ENCODE measurements at places on chromosomes 5 and 9. TPM values are rescaled to one million over a fixed set of nuclear protein-coding genes. Genes with fewer than 3 reads are reported as not detected.
A peak's percentile ranks its signal among the peaks of the same experiment; 100 is the strongest.

The WDR31 gene
- total RNA-seq: 1.9 TPM

The TRIM14 gene
- total RNA-seq: 46.2 TPM

The ACOT12 gene
- not detected for total RNA-seq

The IFNA21 gene
- not detected for total RNA-seq

The SLCO4C1 gene
- 0.11 TPM for total RNA-seq

The CHSY3 gene
- not detected for total RNA-seq

The PDLIM4 gene
- 0.39 TPM for total RNA-seq

DNA sequence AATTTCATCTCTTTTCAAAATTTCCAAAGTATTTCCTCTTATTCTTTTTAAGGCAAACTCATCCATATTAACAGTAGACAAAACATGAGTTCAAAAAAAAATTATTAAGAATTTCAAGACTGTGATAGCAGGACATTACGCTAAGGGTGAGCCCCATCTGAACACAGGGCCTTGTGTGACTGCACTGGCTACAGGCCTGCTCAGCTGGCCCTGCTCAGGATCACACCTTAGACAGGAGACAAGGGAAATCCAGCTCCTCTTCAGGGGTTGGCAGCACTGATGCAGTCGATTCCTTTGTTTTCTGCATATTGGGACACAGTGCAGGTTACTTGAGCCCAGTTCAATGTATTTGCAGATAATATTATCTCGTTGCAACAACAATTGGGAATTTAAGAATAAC lies 444.7 kb downstream of the PLK2 start:
- no peak overlapping the region for H3K4me3 ChIP-seq
- no peaks in the 10 kb centered on the region for H3K4me1 ChIP-seq
- H3K27ac ChIP-seq: no peak overlapping the region
- no peaks in the 10 kb centered on the region for H3K36me3 ChIP-seq
- no peak for DNase-seq
- H3K27me3 ChIP-seq: no peaks in the 10 kb centered on the region

DNA sequence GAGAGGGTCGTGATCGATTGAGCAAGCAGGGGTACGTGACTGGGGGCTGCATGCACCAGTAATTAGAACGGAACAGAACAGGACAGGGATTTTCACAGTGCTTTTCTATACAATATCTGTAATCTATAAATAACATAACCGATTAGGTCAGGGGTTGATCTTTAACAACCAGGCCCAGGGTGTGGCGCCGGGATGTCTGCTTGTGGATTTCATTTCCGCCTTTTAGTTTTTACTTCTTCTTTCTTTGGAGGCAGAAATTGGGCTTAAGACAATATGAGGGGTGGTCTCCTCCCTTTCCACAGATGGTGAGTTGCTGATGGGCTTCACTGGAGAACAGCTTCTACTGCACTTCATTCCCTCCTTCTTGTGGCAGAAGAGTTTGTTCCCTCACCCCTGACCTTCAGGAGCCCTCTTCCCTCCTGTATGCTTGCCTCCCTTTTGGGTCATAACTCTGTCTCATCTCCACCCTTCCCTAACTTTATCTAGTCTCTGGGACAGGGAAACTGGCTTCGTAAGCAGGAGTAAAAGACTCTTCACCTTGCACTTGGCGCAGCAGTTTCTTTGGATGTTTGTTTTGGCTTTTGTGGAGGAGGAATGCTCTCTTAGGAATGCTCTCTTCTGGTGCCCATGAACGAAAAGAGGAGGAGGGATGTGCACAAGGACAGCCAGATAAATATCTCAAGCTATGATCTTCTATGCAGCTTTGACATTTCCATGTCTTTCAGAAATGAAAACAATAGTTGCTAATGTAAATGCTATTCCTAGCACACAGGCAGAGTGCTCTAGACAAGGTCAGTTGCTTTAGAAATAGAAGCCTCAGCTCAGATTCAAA lies 139.8 kb upstream of the RPS23 start:
- no peak for DNase-seq
- H3K4me3 ChIP-seq: no peak overlapping the region
- peak overlapping the region; percentile 75 for H3K27ac ChIP-seq
- no peaks in the 10 kb centered on the region for H3K27me3 ChIP-seq
- no peaks in the 10 kb centered on the region for H3K4me1 ChIP-seq
- H3K36me3 ChIP-seq: no peaks in the 10 kb centered on the region

DNA sequence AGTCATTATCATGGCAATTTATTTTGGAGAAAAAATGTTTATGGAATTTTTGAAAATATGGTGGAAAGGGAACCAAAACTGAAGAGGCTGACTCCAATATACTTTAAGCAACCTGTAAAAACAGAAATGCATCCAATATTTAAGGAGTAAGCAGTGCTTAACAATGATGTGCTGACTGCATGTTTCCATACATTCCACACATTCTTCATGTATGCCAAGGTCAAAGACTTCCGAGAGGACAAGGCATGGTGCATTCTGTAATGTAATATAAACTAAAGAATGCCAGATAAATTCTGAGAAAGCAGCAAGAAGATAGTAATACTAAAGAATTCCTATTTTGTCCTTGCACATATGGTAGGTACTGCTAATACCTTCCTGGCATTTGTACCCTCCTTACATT lies 2015.9 kb upstream of the CDH9 start:
- H3K4me3 ChIP-seq: no peak overlapping the region
- DNase-seq: no peak
- no peak overlapping the region for H3K27ac ChIP-seq
- H3K36me3 ChIP-seq: no peaks in the 10 kb centered on the region

DNA sequence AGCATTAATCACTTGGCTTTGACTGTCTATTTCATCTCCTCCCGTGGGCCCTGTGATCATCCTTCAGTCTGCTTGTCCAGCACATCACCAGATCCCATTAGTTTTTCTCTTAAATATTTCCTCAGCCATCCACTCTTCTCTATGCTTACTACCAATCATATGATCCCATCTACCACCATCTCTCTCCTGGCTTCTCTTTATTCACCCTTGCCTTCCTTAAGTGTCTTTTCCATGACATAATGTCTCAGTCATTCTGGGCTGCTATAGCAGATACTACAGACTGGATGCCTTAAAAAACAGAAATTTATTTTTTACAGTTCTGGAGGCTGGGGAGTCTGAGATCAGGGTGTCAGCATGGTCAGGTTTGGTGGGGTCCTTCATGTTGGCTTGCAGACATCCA lies 208.4 kb upstream of the PPP1R2B start:
- H3K4me1 ChIP-seq: no peaks in the 10 kb centered on the region
- H3K27me3 ChIP-seq: no peaks in the 10 kb centered on the region
- no peak for DNase-seq

GRCh38 chr9:123723135-123723875 lies 206.6 kb downstream of the DENND1A start:
- no peaks in the 10 kb centered on the region for H3K36me3 ChIP-seq
- H3K4me3 ChIP-seq: no peak overlapping the region

DNA sequence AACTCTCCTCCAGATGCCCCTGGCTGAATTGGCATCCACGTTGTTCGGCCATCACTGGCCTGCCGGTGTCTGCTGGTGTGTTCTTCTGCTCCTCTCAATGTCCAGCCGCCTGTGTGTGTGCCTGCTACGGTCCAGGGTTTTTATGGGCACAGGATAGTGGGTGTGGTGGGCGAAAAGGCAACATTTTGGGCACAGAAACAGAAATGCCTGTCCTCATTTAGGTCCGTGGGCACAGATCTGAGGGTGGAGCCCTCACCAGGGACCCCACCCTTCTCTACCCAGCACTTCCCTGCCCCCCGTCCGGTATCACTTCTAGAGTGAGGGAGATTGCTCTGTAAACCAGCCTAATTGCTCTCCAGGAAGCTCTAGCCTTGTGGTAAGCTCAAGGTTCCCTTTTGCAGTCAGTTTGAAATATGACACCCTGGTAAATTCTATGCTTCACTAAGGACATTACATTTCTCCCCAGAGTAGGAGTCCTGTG lies 410.1 kb downstream of the MAT2B start:
- no peak overlapping the region for H3K4me3 ChIP-seq
- no peak for DNase-seq
- H3K4me1 ChIP-seq: no peaks in the 10 kb centered on the region
- H3K27me3 ChIP-seq: no peaks in the 10 kb centered on the region
- H3K27ac ChIP-seq: no peak overlapping the region

- no peak overlapping the region for H3K27ac ChIP-seq
- no peak for DNase-seq
- no peaks in the 10 kb centered on the region for H3K36me3 ChIP-seq
- H3K4me1 ChIP-seq: no peaks in the 10 kb centered on the region
- no peak overlapping the region for H3K4me3 ChIP-seq
- H3K27me3 ChIP-seq: no peaks in the 10 kb centered on the region
These were observed 1167.6 kb downstream of the CDH12 start for GRCh38 chr5:21685522-21685921.

- no peaks in the 10 kb centered on the region for H3K27me3 ChIP-seq
- no peaks in the 10 kb centered on the region for H3K36me3 ChIP-seq
- peak within 1 kb of the TSS; percentile 50 for H3K4me3 ChIP-seq
- DNase-seq: peak; percentile 85
- H3K4me1 ChIP-seq: peaks cover 10% of the 10 kb centered on the region
These were observed at the start of gene DPP7 for GRCh38 chr9:137114613-137115393. DPP7 (minus strand) TSS chr9:137114733; CDS start chr9:137114713, 20 bp downstream.

GRCh38 chr9:19023078-19023477 lies 9.9 kb downstream of the SAXO1 start:
- no peak overlapping the region for H3K4me3 ChIP-seq
- H3K36me3 ChIP-seq: no peaks in the 10 kb centered on the region
- H3K4me1 ChIP-seq: no peaks in the 10 kb centered on the region
- H3K27ac ChIP-seq: no peak overlapping the region
- no peaks in the 10 kb centered on the region for H3K27me3 ChIP-seq
- no peak for DNase-seq

GRCh38 chr5:177526191-177526590 lies 9.4 kb upstream of the DDX41 start:
- H3K4me3 ChIP-seq: no peak overlapping the region
- peaks cover 5% of the 10 kb centered on the region for H3K4me1 ChIP-seq
- peak; percentile 15 for DNase-seq
- no peak overlapping the region for H3K27ac ChIP-seq

DNA sequence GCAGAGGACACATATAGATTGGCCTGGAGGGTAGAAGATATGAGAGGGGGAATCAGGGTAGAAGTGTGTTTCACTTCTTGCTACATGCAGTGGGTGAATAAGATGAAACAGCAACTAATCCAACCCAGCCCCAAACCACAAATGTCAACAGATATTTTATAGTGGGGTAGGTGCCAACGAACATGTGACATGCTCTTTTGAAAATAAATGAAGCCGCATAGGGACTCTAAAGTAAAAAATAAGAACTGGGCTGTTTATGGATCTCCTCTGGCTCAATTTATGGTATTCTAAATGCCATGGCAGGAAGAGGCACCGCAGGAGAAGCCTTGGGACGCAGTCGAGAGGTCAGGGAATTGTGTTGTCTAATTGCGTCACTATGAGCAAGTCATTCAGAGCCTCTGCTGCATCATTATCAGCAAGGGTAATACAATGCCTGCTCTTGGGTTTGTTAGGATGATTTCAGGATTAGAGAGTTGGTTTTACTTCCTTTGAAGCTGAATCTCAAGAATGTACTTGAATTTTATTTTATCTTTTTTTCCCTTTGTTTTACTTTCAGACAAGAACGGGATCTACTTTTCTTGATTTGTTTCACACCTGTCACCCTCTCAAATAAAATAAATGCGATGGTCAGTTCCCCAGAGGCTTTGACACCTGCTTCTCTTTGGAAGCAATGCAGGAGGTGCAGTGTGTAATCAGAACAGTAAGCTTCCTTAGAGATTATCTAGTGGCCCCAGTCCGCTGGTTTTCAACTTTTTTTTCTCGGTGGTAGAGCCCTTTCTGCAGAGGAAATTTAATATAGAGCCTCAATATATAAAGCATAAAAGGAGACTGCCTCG lies 375.6 kb upstream of the CLINT1 start:
- no peaks in the 10 kb centered on the region for H3K4me1 ChIP-seq
- DNase-seq: no peak
- no peaks in the 10 kb centered on the region for H3K36me3 ChIP-seq
- no peak overlapping the region for H3K4me3 ChIP-seq
- H3K27me3 ChIP-seq: no peaks in the 10 kb centered on the region

- no peak for DNase-seq
- no peaks in the 10 kb centered on the region for H3K36me3 ChIP-seq
- no peaks in the 10 kb centered on the region for H3K27me3 ChIP-seq
These were observed 156.4 kb downstream of the ST8SIA4 start for GRCh38 chr5:100746730-100747129.

DNA sequence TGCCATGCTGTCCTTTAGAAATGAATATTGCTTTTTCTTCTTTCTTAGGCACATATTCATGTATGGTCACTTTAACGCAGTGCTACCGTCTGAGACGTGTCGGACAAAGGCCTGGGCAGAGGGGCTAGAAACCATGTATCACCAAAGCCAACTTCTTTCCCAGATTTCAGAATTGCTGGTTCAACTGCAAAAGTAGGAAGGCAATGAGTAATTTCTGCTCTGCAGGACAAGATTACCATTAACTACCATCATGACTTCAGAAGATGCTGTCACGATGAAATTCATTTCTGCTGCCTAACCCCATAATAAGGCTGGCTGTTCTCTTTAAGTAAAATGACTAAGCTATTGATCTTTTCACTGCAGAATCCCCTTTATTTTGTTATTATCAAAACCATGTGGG lies 306.7 kb downstream of the PDE4D start:
- H3K27ac ChIP-seq: no peak overlapping the region
- H3K36me3 ChIP-seq: no peaks in the 10 kb centered on the region
- H3K4me3 ChIP-seq: no peak overlapping the region

DNA sequence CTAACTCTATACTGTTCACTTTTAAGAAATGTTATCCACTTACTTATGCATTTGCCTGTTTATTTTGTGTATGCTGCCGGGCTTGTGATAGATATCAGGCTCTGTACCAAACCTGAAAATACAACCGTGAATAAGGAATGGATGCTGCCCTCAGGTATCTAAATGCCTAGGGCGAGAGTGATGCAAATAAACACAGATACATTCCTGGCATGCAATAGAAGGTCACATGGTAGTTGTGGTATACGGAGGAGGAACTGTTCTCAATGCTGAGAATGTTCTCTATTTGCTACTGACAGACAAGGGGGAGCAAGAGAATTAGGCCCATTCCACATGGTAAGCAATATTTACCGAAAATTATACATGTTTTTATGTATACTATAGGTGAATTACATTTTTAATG lies 227.8 kb downstream of the ICE1 start:
- no peak overlapping the region for H3K27ac ChIP-seq
- H3K36me3 ChIP-seq: no peaks in the 10 kb centered on the region
- H3K27me3 ChIP-seq: no peaks in the 10 kb centered on the region
- no peaks in the 10 kb centered on the region for H3K4me1 ChIP-seq
- no peak overlapping the region for H3K4me3 ChIP-seq
- DNase-seq: no peak

- no peak for DNase-seq
- no peaks in the 10 kb centered on the region for H3K27me3 ChIP-seq
- H3K27ac ChIP-seq: no peak overlapping the region
- H3K4me3 ChIP-seq: no peak overlapping the region
These were observed 11.1 kb upstream of the CCIN start for GRCh38 chr9:36158122-36158521.

GRCh38 chr5:39713250-39713916 lies 288.6 kb upstream of the DAB2 start:
- H3K27me3 ChIP-seq: no peaks in the 10 kb centered on the region
- H3K4me3 ChIP-seq: no peak overlapping the region
- H3K4me1 ChIP-seq: no peaks in the 10 kb centered on the region
- no peak for DNase-seq
- no peak overlapping the region for H3K27ac ChIP-seq

- no peak overlapping the region for H3K27ac ChIP-seq
- no peaks in the 10 kb centered on the region for H3K4me1 ChIP-seq
- no peak for DNase-seq
- H3K27me3 ChIP-seq: no peaks in the 10 kb centered on the region
- H3K36me3 ChIP-seq: no peaks in the 10 kb centered on the region
These were observed 179.1 kb upstream of the GNA14 start for GRCh38 chr9:77827104-77827784.

All from CD8-positive, alpha-beta memory T cell (primary cell).